Type B pancreatic cell (in vitro differentiated cells): ENCODE measurements at places on chromosomes 1 and 21. TPM values are rescaled to one million over a fixed set of nuclear protein-coding genes. Genes with fewer than 3 reads are reported as not detected.
A peak's percentile ranks its signal among the peaks of the same experiment; 100 is the strongest.

GRCh38 chr21:41750532-41751151, 16.2 kb downstream of the RIPK4 start:
- DNase-seq: no peak

GRCh38 chr21:43608225-43608624, 51.1 kb downstream of the HSF2BP start:
- DNase-seq: no peak

Gene RNU1-3
- 2,993 and 3,564 TPM in 2 replicates for total RNA-seq

Gene FTCD
- total RNA-seq: 26.9 and 45.0 TPM in 2 replicates

Gene LMX1A
- total RNA-seq: 13.5 and 34.4 TPM in 2 replicates

DNA sequence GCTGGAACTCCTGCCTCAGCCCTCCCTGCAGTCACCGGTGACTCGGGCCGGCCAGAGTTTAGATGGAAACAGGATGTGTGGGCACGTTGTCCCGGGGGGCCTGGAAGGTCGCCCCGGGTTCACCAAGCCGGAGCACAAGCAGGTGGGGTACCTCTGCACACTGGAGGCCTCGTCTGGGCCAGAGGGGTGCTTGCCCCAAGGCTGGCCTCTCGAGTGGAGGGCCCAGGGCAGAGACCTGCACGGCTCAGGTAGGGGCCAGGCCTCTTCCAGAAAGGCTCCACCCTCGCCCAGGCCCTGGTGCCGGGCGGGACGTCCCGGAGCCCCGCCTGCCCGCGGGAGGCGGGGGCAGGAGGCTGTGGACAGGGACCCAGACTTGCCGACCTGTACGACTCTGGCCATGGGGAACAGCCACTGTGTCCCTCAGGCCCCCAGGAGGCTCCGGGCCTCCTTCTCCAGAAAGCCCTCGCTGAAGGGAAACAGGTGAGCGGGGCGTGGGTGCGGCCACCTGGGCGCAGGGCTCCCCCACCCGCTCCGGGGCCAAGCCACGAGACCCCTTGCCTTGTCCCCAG, at the start of gene PLEKHN1:
Gene PLEKHN1, plus strand, starts transcription at position 348 of the 569 bp plus-strand sequence. Its CDS starts 50 bp downstream, at position 398.
- no peak for DNase-seq

GRCh38 chr1:119987686-119988085, 81.8 kb downstream of the NOTCH2 start:
- no peak for DNase-seq

- DNase-seq: no peak
These were observed 13.0 kb downstream of the WNT9A start for GRCh38 chr1:227934476-227935313.

DNA sequence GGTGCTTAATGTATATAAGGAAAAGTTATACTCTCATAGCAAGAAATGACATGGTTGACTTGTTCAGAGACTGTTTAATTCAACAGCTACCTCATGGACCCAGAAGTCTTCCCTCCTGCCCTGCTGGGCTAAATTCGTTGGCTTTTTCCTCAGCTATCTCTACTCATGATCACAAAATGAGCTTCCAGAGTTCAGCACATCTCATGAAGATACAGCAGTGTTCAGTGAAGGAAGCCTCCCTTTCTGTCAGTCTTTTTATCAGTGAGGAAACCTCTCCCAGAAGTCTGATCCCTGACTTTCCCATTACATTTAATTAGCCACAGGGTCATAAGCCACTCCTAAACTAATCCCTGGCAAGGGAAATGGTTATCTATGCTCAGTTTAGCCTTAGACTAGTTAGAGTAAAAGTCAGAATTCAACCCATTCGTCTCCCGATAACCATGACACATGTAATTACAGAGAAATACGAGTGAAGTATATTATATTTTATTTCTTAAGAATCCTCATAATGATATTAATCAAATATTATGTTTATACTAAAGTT, 97.5 kb downstream of the DENND1B start:
- no peak for DNase-seq

- DNase-seq: no peak
These were observed 179.9 kb downstream of the COL24A1 start for GRCh38 chr1:85976516-85977205.

DNA sequence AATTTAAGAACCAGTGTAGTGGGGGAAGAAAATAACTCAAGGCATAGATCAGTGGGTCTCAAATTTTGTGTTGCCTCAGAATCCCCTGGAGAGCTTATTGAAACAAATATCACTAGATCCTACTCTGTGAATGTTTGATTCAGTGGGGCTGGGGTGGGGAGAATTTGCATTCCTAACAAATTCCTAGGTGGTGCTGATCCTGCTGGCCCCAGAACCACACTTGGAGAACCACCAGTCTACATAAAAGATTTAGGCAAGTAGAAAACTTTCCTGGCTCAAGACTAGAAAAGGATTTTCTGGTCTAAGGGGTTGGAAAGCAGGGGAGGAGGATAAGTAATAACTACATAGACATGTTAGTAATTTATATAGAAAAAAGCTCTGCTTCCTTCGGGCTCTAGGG, 34.1 kb upstream of the C1orf21 start:
- no peak for DNase-seq

- DNase-seq: no peak
These were observed 27.1 kb downstream of the FAM78B start for GRCh38 chr1:166139735-166140134.

Gene MTARC2
- total RNA-seq: 14.3 and 14.4 TPM in 2 replicates

GRCh38 chr1:2351723-2352122, 39.6 kb downstream of the MORN1 start:
- DNase-seq: no peak

DNA sequence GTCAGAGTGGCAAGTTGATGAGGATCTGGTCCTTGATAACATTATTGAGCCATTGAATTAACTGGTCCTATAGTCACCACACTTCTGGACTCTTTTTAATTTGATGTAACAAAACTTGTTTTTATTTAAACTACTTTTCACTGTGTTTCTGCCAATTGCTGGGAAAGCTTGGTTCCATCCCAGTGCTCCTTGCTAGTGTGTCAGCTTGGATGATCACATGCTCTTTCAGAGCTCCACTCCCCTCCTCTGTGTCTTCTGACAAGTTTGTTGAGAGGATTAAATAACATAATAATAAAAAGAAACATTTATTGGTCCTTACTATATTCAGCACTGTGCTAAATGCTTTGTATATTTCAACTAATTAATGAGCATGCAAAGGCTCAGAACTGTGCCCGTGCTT, 448.5 kb upstream of the B3GALT2 start:
- DNase-seq: no peak

- no peak for DNase-seq
These were observed 2.2 kb upstream of the SSBP3 start for GRCh38 chr1:54408147-54409066.

Gene CHIA
- total RNA-seq: 1.3 and 1.9 TPM in 2 replicates

Gene KCNN3
- 0.45 and 3.8 TPM in 2 replicates for total RNA-seq

Gene MANEAL
- 11.6 and 21.1 TPM in 2 replicates for total RNA-seq

- no peak for DNase-seq
These were observed 22.2 kb downstream of the RUNX1 start for GRCh38 chr21:35026617-35027562.

Gene SRGAP2C
- 15.8 and 26.8 TPM in 2 replicates for total RNA-seq

GRCh38 chr1:57632401-57632800, 208.5 kb upstream of the DAB1 start:
- no peak for DNase-seq

GRCh38 chr1:54291276-54292001, 91.5 kb downstream of the MRPL37 start:
- no peak for DNase-seq

Gene KCNAB2
- total RNA-seq: 1.7 and 7.2 TPM in 2 replicates

Gene NBPF4
- total RNA-seq: 0.10 TPM in 1 of 2 replicates, not detected in the other

DNA sequence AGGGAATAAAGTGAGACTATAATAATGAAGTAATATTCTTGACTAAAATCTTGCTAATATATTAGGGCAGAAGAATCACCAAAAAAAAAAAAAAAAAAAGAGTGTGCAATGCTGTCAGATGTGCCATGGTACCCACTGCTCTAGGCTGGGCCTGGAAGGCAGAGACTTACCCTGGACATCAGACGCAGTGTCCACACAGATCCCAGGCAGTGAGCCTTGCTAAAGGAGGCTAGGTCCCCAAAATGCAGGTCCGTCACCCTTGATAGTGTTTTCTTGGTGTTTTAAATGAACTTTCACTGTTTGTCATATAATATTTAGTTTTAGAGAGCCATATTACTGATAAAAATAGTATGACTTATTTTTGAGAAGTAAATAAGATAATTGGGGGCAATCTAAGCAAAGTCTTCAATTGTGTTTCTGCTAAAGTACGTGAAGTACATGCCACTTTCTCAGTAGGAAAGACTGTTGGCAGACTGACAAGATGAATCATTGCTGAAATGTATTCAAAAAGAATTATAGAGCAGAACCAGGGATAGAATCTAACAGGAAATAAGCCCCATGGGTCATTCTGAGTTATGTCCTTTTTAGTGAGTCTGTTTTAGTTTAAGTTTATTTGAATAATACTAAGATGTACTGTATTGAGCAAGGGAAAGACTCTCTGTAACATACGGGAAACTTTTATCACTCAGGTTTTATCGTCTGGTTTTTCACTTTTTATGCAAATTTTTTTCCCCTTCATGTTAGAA, 74.6 kb upstream of the PDC start:
- DNase-seq: no peak

- no peak for DNase-seq
These were observed 4.4 kb downstream of the NTPCR start for GRCh38 chr1:232954594-232955365.

DNA sequence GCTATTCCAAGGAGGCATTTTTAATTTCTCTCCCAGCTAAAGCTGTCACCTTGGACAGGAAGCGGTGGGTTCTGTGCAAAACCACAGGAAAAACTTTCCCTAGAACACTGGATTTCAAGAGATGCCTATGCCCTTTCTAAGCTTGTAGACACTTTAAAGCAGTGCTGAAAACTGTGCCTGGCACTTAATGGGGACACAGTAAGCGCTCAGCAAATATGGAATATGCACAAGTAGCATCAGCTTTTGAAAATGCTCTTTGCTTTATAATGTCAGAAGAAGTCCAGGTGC, 50.9 kb upstream of the TARBP1 start:
- no peak for DNase-seq

DNA sequence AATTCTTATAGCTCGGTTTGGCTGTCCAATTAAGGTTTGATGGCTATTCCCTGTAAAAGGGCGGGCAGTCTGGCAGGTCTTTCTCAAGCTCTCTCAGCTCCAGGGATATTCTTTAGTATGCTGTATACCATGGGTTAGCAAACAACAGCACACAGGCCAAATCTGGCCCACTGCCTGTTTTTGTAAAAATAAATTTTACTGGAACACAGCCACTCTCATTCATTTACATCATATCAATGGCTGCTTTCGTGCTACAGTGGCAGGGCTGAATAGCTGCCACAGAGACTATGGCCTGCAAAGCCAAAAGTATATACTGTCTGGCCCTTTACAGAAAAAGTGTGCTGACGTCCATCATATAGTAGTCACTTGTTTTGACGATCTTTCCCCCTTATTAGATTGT, 32.0 kb downstream of the MACO1 start:
- DNase-seq: no peak

DNA sequence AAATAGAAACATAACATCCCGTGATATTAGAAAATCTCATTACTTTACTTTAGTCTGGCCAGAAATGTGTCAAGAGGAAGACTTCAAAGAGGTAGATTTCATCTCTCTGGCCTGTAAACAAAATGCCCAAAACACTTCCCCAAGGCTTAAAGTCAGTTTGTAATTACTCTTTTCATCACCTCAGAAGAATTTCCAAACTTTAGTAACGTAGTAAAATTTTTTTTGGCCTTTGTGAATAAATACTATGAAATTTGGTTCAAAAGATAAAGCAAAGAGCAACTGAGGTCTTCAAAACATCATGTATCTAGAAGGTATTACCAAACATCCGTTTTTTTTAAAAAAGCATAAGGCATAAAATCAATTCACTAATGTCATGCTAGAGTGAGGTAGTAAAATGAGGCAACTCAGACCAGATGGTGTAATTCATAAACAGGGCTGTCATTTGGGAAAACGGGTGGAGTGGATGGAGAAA, 51.4 kb downstream of the LEPR start:
- DNase-seq: no peak

Gene NR5A2
- 3.5 and 6.2 TPM in 2 replicates for total RNA-seq

- DNase-seq: no peak
These were observed 49.0 kb downstream of the TPR start for GRCh38 chr1:186326009-186326408.

DNA sequence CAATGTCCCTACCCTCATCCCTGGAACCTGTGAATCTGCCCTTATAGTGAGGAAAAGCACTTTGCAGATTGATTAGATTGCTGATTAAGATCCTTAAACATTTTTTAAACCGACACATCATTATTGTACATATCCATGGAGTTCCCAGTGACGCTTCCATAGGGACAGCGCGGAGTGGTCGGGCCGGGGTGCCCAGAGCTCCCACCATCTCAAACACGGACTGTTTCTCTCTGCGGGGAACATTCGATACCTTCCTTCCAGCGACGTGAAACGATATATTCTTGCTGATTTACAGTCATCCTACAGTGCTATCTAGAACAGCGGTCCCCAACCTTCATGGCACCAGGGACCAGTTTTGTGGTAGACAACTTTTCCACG, 4.0 kb downstream of the KRTAP10-12 start:
- no peak for DNase-seq

Gene RIPK4
- total RNA-seq: 13.7 and 30.3 TPM in 2 replicates

Gene TMPRSS2
- total RNA-seq: 82.1 and 91.7 TPM in 2 replicates

DNA sequence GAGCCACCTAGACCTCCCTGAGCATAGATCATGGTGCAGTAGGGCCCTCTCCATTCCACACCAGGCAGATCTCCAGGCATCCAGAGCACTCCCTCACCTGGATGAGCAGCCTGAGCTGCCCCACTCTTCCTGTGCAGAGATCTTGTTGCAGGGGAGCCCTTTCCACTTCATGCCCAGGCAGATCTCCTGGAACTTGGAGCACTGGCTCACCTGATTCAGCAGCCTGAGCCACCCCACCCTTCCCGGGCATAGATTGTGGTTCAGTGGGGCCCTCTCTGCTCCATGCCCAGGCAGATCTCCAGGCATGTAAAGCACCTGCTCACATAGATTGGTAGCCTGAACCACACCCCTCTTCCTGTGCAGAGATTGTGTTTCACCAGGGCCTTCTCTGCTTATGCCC, 78.0 kb downstream of the SEC16B start:
- no peak for DNase-seq

- DNase-seq: peak; percentile 60
These were observed 25.9 kb downstream of the IGFN1 start for GRCh38 chr1:201216395-201217085.

DNA sequence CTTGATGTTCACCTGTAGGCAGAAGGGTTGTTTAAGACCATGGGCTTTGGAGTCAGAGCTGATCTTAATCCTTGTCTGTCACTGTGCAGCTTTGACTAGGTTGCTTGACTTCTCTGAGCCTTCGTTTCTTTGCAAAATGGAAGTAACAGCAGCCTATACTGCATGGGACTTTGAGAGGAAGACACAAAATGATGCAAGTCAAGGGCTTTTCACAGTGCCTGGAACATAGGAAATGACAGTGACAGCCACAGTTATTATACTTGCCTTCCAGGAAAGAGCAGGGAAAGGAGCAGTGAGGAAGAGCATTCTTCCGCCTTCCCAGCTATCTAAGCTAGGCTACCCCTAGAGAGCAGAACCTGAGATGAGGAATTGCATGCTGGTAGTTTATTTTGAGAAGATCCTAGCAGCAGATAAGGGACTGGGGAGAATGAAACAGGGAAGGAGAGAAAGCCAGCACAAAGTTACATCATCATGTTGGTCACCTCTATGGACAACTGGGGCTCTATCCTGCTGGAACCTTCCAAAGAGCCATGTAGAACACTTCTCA, 3.1 kb downstream of the CSF3R start:
- DNase-seq: no peak
